ENCODE measurements at places on chromosomes 5 and 9. TPM values are rescaled to one million over a fixed set of nuclear protein-coding genes. Genes with fewer than 3 reads are reported as not detected.

GRCh38 chr9:99253134-99253533 lies 31.1 kb downstream of the SEC61B start:
- DNase-seq: no peak

GRCh38 chr9:76077537-76077936 lies 187.1 kb downstream of the PCSK5 start:
- no peak for DNase-seq

DNA sequence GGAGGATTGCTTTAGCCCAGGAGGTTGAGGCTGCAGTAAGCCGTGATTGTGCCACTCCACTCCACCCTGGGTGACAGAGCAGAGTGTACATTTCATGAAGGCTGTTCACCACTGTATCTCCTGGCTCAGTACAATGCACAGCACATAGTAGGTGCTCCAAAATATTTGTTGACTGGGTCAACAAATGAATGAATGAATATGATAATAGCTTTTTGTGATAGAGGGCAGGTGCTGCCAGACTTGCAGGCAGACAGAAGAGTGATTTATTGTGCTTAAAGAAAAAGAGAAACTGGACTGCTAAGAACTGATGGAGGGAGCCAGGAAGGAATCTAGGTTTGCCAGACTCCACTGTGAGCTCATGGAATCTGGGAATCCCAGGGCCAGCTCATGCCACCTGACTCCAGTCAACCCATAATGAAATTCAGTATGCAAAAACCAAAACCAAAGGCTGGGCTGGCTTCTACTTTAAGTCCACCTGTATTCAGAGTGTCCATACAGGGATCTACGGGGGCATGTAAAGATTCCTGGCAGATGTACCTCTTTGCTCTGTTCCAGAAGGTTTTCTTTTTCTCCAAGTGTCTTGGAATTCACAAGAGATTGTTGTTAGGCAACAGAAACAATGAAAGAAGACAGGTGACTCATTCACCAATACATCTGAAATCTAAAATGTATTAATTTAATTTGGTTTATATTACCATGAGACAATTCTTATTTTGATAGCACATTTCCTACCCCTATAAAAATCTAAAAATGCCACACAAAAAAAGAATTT lies 15.5 kb upstream of the CTNNA1 start:
- no peak for DNase-seq

DNA sequence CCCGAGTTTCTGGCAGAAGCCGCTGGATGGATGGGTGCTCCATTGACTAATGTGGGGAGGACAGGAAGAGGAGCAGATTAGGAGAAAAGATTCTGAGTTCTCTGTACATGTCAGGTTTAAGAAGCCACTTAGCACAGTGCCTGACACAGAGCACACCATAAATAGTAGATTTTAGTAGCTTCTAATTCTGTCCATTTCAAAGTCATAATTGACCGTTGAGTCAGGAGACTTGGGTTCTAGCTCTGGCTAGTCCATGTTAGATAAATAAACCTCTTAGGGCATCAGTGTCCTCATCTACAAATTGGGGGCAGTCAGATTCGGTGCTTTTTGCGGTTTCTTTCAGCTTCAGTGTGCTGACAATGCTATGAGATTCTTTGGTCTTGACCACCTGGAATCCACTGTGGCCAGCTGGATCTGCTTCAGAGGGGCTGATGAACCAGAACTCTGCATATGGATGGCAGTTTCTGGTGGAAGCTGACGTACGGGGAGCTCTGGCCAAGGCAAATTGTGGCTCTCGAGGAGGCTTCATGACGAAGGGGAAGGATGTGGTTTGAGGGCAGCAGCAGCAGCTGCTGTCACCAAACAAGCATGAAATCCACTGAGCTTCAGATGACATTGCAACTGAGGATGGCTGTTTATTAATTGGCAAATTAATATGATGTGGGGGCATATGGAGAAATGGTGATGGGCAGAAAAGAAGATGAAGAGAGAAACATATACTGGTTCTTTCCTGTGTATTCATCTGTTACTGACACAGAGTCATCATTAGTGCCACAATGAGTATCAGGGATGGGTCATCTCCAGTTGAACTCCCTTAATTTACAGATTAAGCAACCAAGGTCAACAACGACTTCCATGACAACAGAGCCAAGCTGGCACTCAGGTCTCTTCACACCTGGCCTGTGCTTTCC lies 134.4 kb downstream of the AOPEP start:
- DNase-seq: no peak

DNA sequence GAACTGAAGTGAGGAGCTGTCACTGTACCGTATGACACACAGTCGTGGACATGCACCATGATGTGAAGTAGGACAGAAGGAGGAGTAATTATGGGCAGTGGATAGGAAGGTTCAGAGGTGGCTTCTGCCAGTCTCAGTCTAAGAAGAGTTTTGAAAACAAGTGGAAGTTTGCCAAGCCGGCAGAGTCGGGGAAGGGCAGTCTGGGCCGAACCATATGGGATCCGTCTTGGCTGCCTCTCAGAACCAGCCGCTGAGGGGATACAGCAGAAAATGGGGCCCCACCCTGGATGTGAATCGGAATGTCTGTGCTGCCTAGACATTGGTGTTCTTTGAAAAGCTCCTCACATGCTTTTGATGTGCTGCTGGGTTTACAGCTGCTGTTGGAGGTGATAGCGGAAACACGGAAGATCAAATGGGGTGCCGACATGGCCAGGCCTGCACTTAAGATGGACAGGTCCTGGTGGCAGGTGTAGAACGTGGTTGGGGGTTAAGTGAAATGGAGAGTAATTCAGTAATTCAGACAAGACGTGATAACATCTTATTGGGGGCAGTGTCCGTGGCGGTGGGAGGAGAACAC lies 11.2 kb downstream of the SNX18 start:
- no peak for DNase-seq

DNA sequence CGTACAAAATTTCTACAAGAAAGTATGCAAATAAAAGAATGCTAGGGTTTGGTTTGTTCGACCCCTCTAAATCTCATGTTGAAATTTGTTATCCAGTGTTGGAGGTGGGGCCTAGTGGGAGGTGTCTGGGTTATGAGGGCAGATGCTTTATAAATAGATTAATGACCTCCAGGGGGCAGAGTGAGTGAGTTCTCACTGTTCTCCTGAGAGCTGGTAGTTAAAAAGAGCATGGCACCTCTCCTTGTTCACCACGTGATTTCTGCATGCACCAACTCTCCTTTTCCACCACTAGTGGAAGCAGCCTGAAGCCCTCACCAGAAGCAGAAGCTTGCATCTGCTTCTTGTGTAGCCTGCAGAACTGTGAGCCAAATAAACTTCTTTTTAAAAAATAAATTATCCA lies 50.4 kb upstream of the FAM170A start:
- no peak for DNase-seq

- DNase-seq: peak; percentile 84
Observed at GRCh38 chr9:128497824-128498610, 6.5 kb upstream of the GLE1 start.

DNA sequence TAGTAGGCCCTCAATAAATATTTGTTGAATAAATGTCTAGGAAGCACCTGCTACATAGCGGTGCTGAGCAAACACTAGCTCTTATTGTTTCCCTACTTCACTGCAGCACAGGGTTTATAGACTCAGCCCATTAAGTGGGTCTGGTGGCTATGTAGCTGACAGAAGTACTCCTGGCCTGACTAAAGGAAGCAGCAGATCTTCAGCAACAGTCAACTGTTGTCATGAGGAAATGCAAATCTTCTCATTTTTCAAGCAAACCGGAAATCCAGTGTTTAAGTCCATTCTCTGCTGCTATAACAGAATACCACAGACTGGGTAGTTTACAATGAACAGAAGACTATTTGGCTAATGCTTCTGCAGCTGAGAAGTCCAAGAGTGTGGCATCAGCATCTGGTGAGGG lies 2.8 kb upstream of the TEX10 start:
- no peak for DNase-seq

DNA sequence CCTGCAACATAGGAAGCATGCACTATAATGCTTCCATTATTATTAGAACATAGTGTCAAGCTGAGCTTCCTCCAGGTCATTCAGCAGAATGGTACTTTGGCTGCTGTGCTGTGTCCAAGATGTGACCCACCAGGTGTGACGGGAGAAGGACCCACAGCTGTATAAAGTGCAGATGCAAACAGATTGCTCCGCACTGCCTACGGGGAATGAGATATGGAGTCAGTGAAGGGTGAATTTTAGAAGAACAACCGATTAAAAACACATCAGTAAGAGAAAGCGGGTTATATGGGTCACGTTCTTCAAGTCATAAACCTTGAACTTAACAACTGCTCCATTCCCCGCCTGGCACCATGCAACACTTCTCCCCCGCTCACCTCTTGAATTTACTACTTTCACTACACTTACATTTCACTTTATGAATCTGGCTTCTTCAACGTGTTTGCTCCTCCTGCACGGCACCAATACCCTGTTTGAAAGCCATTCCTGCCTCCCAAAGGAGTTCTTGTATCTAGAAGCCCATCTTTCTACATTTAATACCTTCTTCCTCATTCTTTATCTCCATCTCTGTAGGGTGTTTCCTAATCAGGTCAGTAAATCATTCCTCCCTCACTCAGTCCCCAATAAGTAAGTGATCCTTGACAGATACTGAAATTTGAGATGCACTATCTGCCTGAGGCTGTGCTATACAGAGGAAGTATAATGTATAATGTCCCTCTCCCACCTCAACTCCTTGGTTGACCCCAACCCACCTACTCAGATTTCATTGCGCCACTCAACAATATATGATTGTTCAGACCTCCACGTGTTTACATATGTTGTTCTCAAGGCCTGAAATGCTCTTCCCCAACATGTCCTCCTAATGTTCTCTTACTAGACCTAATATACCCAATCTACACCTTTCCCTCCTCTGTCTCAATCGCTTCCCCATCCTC lies 25.9 kb downstream of the BRINP1 start:
- DNase-seq: no peak

DNA sequence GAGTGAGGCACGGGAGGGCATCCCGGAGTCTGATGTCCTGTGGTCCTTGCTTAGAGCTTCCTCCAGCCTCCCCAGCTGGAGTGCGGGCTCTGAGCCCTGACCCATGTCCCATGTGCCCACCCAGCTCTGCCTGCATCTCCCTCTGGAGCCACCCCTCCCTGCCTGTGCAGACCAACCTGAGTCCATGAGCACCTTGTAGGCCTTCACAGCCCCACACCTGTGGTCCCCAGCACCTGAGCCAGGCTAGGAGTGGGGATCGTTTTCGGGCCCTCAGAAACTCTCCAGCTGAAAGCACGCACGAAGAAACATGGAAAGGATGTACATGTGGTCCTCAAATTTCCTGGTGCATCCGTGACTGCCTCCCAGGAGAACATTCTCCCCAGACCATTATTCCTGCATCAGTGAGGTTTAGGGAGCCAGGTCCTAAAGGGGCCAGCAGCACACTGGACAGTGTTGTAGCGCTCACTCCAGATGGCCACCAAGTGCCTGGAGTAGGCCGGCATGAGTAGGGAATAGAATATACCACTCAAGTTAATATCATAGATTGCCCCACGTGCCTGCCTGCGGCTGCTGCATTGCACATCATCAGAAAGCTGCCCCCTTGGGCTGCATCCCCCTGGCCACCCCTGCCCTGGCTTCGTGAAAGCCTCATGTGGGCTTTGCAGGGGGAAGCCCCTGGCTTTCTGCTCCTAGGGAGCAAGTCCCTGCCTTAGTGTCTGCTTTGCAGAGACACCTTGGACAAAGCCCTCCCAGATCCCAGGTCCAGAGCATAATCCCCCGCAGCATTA lies 80.6 kb downstream of the WNK2 start:
- DNase-seq: peak; percentile 76

DNA sequence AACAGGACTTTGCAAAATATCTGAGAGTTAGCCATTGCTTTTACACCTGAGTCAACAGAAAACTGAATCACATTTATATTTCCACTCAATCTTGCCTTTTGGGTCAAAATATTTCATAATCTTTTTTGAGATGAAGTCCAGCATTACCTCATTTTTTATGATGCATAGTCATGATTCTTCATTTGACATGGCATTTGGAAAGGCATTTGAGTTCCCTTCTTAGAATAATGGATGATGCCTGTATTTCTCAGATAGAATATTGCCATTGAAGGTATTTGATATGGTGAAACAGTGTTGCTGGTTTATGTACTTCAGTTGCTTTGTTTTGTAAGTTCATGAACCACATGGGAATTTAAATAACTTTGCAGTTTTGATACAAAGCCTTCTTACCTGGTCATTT lies 180.4 kb downstream of the PRR16 start:
- DNase-seq: no peak

GRCh38 chr5:131821221-131821620 lies 24.4 kb upstream of the FNIP1 start:
- no peak for DNase-seq

DNA sequence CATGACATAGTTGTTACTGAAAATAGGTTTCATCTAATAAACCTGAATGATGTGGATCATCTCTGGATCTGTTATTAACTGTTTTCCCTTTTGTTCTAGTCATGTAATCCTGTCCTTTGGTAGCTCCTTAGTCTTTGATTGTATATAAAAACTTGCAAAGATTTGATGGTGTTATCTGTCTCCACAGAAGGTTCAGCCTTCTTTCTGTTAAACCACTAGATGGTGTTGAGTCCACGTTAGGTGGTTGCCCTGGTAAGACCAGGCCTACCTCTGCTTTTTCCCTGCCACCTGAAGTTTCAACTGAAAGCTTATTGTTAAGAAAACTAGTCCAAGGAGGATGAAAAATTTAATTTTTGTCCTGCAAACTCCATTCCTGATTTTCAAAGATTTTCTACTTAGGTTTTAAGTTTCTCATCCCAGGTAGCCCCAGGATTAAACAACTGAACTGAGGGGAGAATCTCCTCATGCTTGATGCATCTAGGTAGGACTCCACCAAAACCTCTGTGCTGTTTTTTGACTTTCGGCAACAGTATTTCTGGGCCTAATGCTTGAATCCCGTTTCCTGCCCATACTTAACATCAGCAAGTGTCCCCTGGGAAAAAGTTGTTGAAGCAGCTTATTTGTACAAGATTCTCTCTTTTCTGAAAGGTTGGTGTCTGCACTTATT lies 68.5 kb downstream of the RICTOR start:
- no peak for DNase-seq

DNA sequence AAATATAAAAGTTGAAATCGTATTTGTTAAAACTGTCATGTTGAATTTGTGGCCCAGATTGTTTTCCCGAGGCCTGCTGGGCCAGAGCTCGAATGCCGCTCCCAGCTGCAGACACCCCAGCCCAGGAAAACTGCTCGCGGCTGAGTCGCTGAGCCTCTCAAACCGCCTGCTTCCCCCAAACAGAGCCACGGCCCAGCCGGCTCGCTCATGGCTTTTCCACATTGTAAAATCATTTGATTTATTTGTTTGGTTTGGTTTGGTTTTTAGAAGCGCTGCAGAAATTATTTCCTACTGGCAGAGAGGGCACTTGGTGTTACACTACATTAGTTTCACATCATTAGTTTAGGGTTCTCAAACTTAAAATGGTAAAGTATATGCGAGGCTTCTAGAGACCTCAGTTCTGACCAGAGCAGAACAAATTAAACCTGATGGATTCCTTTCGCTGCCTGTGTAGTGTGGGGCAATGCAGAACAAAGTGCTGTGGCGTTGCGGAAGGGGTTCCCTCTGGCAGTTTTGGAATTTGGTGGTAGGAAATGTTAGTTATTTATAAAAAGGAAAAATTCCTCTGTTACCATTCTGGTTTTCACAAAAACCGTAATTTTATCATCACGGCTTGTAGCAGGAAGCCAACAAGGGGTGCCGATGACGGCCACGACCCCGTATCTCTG lies 156.5 kb upstream of the PITX1 start:
- no peak for DNase-seq

Gene VLDLR
- 47.9 TPM for total RNA-seq

Gene GRXCR2
- total RNA-seq: not detected

Gene TOR4A
- total RNA-seq: 9.2 TPM

Gene SLC25A2
- 0.61 TPM for total RNA-seq

Gene CLK4
- 25.7 TPM for total RNA-seq

Gene ITGA2
- 2.4 TPM for total RNA-seq

Gene DHX29
- 28.3 TPM for total RNA-seq

Gene SLC27A4
- 27.9 TPM for total RNA-seq

Measured in mesenteric fat pad (tissue), 1 donor.